Heart left ventricle (tissue), 16 donors: ENCODE measurements at places on chromosomes 2 and 18. TPM values are rescaled to one million over a fixed set of nuclear protein-coding genes. Genes with fewer than 3 reads are reported as not detected.

DNA sequence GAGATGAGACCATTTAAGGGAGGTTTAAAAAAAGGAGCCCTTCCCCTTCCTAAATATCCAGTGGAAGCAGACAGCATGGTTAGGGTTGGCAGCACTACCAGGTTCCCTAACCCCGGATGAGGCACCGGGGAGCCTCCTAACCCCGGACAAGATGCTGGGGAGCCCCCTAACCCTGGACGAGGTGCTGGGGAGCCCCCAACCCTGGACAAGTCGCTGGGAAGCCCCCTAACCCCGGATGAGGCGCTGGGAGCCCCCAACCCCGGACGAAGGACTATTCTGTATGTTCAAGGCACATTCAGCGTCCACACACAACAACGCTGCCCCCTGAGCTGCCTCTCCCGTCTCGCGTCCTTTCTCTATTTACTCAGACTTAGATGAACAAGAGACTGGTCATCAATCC lies 51.9 kb downstream of the ANKMY1 start:
- DNase-seq: no peak

DNA sequence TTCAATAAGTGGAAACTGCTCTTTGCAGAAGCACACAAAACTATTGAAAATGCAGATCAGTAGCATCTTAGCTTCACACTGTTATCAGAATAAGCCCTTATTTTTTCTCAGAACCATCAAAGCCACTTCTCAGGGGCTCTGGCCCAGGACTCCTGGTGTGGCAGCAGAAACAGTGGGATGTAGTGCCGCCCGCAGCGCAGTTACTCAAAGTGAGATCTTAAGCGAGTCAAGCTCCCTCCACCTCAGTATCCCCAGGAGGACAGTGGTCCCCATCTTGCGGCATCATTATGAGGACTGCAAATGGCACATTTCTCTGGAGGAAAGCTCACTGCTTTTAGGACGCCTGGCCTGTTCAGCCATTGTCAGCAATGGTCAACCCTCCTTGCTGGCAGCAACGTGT lies 60.0 kb downstream of the MBP start:
- DNase-seq: no peak

DNA sequence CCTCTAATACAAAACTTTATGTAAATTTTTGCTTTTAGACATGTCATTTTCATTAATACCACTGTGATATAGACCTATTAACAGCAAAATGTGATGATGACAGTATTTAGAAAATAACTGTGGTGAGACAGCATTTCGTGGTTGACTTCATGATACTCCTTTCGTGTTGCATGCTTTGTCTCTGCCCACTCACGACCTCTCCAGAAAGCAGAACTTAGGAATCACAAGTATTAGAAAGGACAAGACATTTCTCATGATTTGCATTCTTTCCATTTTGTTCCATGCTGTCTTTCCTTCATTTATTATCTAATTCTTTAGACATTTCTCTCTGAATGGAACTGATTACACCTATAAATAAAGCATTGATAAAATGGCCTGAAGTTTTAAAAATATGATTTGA lies 85.2 kb upstream of the POU3F3 start:
- DNase-seq: no peak

GRCh38 chr18:13320096-13320495 lies 101.5 kb downstream of the LDLRAD4 start:
- DNase-seq: no peak

GRCh38 chr2:133171393-133172004 lies 396.8 kb downstream of the NCKAP5 start:
- no peak for DNase-seq

GRCh38 chr2:3131636-3132326 lies 245.8 kb downstream of the EIPR1 start:
- no peak for DNase-seq

DNA sequence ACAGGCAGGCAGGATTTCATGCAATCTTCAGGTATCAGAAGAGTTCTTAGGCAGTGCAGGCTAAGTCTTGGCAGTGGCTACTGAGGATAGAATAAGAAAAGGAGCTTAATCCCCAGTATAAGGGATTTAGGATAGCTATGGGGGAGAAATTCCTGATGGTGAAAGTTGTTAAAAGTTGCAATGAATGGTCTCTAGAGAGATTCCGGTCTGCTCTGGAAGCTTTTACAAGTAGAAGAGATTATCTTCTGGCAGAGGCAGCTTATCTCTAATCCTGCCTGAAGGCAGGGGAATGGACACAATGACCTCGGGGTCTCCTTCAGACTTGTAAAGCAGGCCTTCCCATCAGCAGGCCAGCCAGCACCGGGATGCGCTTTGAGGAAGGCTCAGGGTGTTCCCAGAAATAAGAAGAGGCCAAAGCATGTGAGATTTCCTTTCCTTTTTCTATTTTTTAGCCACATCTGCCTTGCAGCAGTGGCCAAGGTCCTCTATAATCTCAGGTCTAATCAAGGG lies 253.9 kb upstream of the KLHL29 start:
- DNase-seq: no peak

DNA sequence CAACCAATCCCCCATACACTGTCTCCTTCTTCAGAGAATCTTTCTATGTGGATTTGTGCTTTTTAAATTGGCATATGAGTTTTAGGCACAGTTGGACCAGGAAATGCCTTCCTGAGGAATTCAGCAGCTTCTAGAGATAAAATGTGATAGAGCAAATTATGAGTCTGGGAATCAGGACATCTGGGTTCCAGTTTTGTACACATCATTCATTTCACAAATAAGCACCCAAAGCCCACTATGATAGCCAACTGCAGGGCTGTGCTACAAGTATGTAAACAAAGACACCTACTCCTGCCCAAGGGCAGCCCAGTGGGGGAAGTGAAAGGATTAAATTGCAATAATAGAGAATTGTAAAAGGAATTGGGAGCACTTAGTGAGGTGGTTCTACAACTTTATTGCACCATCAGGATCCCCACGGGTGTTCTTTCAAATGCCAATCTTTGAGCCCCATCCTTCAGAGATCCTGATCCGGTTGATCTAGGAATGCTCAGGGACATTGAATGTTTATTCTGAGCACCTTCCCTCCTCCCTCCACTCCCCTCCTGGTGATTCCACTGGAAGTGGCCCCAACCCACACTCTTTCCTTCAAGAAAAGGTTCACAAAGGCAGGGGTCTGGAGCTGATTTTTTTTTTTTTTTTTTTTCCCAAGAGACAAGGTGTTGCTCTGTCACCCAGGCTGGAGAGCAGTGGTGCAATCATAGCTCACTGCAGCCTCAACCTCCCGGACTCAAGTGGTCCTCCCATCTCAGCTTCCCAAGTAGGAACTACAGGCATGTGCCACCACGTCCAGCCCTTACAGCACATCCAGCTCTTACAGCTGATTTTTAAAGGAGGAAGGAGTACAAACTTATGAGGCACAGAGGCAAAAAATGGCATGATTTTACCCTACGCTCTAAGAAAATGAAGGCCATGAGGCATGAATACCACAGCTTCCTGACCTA lies 11.1 kb upstream of the KCMF1 start:
- DNase-seq: no peak

DNA sequence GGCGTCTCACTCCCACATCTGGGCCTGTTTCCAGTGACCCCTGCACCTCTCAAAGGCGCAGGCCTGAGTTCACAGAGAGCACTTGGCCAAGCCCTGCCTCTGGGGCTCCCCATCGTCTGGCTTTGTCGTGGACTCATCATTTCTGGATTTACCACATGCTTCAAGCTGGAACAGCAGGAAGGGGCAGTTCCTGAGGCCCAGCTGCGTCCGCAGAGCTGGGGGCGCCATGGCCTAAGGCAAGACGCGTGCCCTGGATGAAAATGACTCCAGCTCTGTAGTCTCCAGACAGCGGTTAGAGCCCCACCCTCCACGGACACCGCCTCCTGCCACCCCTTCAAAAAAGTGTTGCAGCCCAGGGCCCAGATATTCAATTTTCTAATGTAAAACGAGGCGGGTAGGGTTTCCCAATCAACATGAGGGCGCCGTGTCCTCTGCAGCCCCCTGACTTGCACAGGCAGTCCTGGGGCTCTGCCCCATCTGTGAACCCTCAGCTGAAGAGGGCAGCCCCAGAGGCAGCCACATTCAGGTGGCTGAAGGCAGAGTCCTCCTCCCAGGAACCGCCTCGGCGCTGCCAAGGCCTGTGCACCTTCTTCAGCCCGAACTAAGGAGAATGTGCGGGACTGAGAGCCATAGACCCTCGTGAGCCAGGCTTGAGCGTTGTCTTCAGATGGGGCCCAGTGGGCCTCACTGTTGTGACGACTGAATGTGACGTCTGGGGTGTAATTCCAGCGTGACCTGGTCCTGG lies 85.5 kb downstream of the NFATC1 start:
- no peak for DNase-seq

DNA sequence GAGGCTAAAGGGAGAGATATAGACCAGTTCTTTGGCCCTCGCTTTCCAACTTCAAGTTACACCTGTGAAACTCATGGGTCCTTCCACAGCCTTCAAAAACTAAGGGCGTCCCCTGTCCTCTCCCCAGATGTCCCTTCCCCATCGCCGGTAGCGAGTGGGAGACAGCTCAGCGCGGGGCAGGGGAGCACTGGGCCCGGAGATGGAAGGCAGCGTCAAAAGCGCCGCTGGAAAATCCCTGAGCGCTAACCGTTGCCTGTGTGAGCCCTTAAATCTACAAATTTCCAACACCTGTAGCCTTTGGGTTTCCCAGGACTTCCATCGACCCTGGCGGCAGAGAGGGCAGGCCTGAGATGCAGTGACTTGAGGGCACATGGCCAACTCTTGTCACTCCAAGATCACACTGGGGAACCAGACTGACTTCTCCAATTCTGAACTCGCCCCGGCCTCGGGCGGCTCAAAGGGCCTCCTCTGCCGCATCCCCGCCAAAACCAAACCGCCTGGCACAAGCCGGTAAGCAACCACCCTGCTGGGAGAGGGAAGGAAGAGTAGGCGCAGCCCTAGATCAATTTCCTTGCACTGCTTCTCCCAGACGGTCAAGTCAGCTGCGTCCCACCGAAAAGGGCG lies 879 bp upstream of the EPAS1 start:
- DNase-seq: peak; percentile 61

DNA sequence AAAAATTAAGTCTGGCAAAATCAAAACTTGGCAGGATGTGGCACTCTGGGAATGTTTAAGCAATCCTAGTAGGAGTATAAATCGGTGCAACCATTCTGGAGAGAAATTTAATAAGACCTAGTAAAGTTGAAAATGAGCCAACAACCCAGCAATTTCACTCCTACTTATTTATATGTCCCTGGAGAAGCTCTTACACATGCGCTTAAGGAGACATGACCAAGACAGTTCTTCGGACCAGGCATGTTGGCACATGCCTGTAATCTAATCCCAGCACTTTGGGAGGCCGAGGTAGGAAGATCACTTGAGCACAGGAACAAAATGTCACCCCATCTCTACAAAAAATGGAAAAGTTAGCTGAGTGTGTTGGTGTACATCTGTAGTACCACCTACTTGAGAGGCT lies 374.6 kb upstream of the LYPD1 start:
- no peak for DNase-seq

DNA sequence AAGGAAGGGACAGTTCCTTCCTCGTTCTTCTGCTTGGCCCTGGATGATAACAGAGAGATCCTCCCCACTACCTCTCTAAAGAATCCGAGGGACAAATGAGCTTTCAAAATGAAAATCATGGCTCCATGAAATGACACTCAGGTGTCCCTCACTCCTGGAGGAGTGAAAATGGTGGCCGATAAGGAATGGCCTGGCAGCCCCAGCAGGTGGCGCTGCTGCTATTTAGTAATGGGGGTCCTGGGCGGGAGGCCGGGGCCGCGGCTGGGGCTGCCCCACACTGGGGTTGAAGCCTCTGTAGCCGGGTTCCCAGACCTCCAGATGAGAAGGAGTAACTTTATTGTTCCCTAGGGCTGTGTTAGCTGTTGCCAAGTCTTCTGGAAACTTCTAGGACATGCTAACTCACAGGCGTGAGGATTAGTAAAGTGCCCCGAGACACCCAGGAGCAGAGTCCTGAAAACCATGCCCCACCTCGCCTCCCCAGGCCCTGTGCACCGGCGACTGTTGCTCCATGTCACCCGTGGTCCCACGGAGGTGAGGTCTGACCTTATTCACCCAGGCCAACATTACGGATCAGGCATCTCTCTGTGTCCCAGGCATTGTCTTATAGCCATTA lies 138.0 kb downstream of the CTIF start:
- DNase-seq: peak; percentile 79

- DNase-seq: no peak
Measured at GRCh38 chr2:191895743-191896142, 48.9 kb upstream of the CAVIN2 start.

DNA sequence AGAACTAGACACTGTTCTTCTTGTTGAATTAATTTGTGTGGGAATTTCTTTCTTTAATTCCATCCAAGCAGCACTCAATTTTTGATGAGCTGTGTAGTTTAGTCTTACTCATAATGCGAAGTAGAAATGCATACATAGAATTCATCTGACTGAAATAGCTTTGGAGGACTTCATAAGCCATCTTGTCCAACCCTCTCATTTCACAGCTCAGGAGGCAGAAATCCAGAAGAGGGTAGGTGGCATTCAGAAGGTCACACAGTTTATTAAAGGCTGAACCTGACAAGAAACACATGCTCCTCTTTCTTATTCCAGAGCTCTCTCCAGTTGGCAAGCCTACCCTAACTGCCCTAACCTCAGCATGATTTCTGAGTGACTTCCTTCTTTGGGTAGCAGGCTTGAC lies 169.2 kb upstream of the NOSTRIN start:
- DNase-seq: no peak

DNA sequence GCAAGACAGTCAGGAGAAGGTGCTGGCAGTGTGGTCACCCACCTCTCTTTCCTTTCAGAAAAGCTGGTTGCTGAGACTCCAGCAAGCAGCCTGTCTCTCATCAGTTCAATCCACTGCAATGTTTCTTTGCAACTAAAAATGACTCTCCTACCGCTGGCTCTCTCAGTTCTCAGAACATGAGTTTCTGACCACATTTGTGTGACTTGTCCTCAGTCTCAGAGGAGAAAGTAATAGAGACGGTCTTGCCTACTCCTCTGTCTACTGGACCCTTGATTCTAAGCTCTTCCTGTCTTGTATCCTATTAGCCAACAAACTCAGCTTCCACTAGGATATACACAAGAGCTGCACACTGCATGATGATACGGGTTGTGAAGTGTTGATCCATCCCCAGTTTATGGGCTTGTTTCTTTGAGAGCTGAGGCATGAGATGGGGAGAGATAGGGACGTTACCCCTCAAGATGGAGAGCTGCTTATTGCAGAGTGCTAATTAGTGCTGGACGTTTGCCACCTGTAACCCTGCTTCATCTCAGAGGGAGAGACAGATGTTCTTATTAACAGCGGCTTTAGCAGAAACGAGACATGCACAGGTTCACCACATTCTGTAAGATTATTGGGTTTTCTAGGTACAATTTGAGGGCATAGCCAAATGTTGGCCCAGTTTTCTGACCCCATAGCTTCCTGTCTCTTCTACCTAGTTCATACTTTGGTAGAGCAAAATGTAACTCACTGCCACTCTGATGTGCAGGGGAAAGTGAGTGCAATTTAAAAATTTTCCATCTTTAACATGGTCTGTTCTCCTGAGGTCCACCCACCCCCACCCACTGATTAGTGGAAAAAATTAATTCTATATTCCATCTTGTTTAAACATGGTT lies 32.4 kb upstream of the YWHAQ start:
- no peak for DNase-seq

GRCh38 chr2:22748909-22749308 lies 636.1 kb upstream of the KLHL29 start:
- DNase-seq: no peak

The CTIF gene
- total RNA-seq: 72.0 TPM

The CHST9 gene
- 4.8 TPM for total RNA-seq

The CIDEA gene
- total RNA-seq: 1.2 TPM

The MEIS1 gene
- 25.8 TPM for total RNA-seq

The HRH4 gene
- total RNA-seq: 0.24 TPM

The PPP1R1C gene
- 38.9 TPM for total RNA-seq

The GGCX gene
- 17.9 TPM for total RNA-seq

The REG3A gene
- not detected for total RNA-seq

The GALNT5 gene
- 0.04 TPM for total RNA-seq

The SERPINB11 gene
- not detected for total RNA-seq

The RAX gene
- total RNA-seq: not detected
